ENCODE measurements at places on chromosomes 13 and 19.
A peak's percentile ranks its signal among the peaks of the same experiment; 100 is the strongest.

GRCh38 chr19:30086916-30087315 lies 144.9 kb downstream of the URI1 start:
- DNase-seq, result no peak

DNA sequence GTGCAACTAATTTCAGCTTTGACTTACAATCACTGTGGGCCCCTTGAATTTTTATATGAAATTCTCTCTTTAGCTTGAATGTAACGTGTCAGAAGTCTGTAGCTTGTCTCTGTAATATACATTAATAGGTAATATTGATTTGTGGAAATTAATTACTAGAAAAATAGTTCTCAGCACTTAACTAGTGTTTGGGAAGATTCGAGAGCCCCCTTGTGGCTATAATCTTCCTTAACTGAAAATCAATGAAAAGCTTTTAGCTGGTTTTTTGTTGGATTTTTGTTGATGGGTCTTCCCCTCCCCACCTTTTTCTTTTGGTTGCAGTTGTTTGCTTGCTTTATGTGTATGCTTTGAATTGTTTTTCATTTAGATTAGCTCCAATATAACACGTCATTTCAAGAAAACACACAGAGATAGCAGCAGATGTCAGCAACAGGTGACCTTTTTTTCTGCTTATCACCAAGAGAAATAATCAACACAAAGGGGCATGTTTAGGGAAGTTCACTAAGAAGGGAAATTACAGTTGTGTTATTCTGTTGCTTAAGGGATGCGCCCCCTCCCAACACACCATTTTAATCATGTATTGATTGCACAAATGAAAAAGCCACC lies 176.8 kb downstream of the OXGR1 start:
- DNase-seq, result no peak

DNA sequence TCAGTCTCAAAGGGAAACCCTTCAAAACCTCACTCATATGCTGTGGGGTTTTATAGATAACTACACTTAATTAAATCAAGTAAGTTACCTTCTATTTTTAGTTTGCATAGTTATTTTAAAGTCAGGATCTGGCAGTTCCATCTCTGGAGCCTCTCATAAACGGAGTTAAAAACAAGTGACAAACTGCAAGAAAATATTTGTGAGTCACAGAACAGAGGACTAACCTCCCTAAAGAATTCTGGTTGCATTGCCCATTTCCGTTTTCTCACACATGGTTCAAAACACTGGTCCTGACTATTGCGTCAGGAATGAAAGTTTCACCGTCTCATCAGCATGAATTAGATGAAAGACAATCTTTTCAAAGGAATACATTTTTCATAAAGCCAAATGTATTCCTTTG lies 10.6 kb downstream of the RXFP2 start:
- no peak for DNase-seq

DNA sequence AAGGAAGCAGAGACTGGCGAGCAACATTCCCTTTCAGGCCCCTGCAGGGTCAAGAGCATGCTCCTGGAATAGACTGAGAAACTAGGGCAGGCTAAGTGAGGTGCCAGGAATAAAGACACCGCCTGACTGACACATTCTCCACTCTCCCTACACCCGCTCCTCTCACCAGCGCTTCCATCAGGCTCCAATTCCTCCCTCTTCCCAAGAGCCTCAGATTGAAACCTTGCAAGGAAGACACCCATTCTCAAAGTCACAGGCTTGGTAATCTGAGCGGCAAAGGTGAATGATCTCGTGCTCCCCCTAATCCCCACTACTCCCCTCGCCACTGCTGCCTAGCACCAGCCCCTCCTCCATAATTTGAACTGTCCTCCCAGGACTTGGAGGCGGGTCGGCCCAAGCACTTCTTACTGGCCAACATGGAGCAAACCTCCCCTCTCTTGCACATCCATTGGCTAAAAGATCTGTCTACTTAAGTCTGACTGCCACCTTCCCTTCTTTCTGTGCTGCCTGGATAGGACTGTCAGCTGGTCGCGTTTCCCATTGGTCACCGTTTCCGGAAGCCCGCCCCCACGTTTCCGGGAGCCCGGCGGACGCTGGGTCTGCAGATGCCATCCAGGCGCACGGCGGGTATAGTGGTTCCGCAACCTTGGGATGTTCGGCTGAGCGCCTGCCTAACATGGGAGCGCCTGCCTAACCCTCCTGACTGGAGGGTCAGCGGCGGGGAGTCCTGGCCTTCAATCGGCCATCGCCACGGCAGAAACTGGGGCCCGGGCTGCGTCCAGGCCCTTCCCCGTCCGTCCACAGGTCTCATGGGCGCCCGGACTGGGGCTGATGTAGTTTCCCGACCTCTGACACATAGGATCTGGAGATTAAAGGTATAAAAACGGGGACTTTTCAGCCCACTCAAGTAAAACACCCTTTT lies 33.6 kb downstream of the ZNF383 start:
- DNase-seq, result peak; percentile 14

DNA sequence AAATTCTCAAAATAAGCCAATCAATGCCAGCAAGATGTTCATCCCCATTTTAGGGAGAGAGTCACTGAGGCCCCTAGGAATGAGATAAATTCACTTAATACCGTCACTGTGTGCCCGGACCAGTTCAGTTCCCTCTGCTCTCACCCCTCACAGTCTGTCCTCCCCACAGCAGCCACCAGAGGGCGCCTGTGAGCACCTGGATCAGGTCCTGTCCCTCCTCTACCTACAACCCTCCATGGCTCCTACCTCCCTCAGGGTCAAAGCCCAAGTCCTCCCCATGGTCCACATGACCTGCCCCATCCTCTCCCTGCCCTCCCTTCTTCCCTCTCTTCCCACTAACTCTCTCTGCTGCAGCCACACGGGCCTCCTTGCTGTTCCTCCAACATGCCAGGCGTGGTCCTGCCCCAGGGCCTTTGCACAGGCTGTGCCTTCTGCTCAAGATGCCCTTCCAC lies 42.0 kb upstream of the NFIC start:
- DNase-seq, result peak; percentile 88

DNA sequence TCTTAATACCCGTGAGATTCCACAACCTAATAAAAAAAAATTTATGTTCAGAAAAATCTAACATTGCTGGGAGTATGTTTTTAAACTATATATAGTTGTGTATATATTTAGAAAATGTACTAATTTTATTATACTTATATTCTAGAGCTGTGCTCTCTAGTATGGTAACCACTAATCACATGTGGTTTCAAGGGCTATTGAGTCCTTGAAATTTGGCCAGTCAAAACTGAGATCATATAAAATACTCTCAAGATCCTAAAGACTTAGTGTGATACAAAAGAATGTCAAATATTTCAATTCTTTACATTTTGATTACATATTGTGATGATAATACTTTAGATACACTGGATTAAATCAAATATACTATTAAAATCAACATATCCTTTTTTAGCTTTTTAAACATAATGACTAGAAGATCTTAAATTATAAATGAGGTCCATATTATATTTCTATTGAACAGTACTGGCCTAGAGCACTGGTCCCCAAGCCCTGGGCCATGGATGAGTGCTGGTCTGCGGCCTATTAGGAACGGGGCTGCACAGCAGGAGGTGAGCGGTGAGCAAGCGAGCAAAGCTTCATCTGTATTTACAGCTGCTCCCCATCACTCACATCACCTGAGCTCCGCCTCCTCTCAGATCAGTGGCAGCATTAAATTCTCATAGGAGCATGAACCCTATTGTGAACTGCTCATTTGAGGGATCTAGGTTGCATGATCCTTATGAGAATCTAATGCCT lies 176.5 kb upstream of the NBEA start:
- DNase-seq, result no peak

- no peak for DNase-seq
Measured at GRCh38 chr13:110137680-110138009, 169.3 kb downstream of the COL4A1 start.

GRCh38 chr13:43574605-43575004 lies 212.2 kb downstream of the ENOX1 start:
- DNase-seq, result no peak

DNA sequence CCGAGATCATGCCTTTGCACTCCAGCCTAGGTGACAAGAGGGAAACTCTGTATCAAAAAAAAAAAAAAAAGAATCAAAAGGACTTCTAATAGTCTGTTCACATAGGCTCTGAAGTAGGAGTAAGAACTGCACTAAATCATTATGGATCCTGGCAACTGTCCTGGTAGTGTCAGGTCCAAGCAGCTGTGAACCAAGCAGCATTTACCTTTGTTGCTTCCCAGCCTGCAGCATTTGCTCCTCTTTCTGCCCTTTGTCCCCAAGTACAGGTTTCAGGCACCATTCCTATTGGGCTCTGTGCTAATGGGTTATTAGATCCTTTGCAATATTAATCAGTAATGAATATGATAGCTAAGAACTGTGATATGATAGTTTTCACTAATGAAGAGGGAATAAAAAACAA lies 77.4 kb upstream of the NBEA start:
- DNase-seq, result no peak

- DNase-seq, result peak; percentile 41
Measured at GRCh38 chr19:38557205-38557799, 60.5 kb downstream of the MAP4K1 start.

DNA sequence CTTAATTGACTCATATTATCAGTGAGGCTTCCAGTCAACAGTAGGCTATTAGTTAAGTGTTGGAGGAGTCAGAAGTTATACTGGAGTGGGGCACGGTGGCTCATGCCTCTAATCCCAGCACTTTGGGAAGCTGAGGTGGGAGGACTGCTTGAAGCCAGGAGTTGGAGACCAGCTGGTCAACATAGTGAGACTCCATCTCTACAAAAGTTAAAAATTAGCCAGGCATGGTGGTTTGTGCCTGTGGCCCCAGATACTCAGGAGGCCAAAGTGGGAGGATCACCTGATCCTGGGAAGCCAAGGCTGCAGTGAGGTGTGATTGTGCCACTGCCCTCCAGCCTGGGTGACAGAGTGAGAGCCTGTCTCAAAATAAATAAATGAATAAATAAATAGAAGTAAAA lies 53.2 kb downstream of the COMP start:
- no peak for DNase-seq

DNA sequence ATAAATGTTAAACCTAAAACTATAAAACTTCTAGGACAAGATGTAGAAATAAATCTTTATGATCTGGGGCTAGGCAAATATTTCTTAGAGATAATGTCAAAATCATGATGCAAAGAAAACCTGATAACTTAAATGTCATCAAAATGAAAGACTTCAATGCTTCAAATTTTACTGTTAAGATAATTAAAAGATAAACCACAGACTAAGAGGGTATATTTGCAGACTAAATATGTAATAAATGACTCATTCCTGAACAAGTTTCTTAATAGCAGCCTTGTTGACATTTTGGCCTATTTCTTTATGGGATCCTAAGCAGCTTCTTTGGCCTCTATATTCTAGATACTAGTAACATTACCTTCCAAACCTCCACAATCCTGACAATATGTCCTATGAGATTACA lies 2878.3 kb upstream of the PCDH20 start:
- DNase-seq, result no peak

DNA sequence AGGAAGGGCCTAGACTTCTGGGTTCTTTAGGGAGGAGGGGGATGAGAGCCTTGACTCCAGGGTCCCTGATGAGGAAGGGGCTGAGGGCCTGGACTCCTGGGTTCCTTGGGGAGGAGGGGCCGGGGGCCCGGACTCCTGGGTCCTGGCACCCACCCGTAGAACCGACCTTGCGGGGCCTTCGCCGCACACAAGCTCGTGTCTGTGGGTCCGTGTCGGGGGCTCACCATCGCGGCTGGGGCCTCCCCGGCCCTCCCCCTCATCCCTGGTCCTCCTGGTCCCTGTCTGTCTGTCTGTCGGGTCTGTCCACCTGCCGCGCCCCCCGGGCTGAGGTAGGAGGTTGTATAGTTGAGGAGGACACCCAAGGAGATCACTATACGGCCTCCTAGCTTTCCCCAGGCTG lies 662 bp upstream of the SPACA6 start:
- no peak for DNase-seq

DNA sequence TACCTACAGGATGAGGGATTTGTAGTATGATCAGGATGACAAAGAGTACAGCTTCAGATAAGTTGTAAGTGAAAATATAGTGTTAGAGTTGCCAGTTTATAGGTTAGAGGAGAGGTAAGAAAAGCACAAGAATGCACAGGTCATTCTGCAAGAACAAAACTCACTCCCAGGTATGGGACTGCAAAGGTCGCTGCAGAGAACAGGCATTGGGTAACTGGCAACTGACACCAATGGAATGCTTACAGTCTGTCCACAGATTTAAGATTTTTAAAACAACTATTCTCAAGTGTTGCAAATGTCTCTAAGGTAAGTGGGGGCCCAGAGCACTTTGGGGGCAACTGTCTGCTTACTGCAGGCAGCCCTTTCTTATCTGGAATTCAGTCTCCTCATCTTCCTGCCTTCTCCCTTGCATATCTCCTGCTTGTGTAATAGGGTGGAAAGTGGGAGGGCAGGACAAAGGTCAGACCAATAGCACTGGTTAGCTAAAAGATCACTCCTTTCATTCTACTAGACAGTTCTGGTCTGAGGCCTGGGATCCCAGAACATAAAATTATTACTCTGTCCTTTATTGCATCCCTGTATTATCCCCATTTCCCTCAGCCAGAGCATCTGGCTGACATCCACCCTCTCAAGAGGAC lies 42.3 kb upstream of the ZNF726 start:
- DNase-seq, result no peak

DNA sequence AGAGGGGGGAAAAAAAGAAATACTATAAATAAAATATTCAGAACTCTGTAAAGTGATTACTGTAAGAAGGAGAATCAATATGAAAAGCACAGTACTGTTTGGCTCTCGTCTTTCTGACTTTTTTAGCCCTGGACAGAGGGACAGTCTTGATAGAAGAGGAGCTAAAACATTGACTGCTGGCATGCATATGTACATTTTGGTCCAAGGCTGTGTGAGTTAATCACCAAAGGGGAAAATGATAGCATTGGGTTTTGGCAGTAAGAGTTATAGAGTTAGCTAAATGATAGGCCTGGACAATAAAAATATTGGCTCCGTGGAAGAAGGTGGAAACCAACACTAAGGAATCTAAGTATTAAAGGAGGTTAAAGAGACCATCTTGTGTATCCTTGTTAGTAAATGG lies 50.3 kb downstream of the RAP2A start:
- DNase-seq, result no peak

GRCh38 chr13:73054712-73055111 lies 4.1 kb upstream of the KLF5 start:
- DNase-seq, result no peak

- DNase-seq, result no peak
Measured at GRCh38 chr19:9219489-9219888, at the start of gene OR7D4. TSS of gene OR7D4 (minus strand) at chr19:9219589. CDS start at chr19:9214837, 4,752 bp downstream.

DNA sequence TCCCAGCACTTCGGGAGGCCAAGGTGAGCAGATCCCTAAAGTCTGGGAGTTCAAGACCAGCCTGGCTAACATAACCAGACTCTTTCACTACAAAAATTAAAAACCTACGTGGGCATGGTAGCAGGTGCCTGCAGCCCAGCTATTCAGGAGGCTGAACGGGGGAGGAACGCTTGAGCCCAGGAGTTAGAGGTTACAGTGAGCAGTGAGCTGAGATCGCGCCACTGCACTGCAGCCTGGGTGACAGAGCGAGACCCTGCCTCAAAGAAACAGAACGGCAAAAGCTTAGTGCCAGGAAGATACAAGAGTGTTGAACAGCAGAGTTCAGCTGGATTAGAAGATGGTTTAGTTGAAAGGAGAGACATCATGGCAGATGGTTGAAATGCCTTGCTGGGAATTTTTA lies 24.1 kb upstream of the RNF113B start:
- no peak for DNase-seq

- no peak for DNase-seq
Measured at GRCh38 chr13:113981194-113981605, 7.3 kb upstream of the C13orf46 start.

- peak; percentile 80 for DNase-seq
Measured at GRCh38 chr19:35030257-35031071, at the start of gene SCN1B. TSS of gene SCN1B (plus strand) at chr19:35030470. CDS start at chr19:35030821, 351 bp downstream.

GRCh38 chr19:45876411-45877197 lies 9.3 kb downstream of the IRF2BP1 start:
- DNase-seq, result peak; percentile 38
